ENCODE measurements at places on chromosomes 3 and 15.

- DNase-seq = no peak
These were observed 995.4 kb downstream of the TUSC7 start for GRCh38 chr3:117705011-117705410.

DNA sequence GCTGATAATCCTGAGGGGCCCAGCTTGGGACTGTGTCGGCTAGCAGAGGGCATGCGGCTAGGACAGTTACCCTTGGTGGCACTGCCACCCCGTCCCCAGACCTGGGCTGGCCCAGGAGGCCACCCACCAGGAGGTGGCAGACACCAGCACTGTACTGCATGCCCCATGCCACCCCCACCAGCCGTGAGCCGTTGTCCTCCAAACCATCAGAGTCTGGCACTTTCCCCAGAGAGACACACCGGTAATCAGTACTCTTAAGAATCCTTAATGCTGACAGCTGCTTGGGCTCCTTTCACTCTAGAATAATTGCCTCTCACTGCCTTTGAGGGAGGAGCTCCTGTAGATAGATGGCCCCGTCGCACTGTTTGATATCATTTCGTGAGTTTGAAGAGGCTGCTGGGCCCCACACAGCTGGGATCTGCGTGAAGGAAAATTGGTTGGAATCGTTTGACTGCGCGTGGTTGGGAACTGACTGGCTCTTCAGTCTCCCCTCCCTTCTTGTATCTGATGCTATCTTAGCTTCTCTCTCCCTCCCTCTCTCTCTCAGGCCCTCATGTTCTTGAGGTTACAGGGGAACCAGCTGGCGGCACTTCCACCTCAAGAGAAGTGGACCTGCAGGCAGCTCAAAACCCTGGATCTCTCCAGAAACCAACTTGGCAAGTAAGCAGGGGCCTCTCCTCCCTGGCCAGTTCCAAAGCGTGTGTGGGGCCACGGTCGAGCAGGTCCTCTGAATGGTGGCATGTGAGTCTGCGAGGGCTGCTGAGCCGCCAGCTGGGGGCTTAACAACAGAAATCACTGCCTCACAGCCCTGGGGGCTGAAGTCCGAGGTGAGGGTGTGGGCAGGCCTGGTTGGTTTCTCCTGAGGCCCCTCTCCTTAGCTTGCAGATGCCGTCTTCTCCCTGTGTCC, 94.9 kb downstream of the LRRK1 start:
- DNase-seq = no peak

DNA sequence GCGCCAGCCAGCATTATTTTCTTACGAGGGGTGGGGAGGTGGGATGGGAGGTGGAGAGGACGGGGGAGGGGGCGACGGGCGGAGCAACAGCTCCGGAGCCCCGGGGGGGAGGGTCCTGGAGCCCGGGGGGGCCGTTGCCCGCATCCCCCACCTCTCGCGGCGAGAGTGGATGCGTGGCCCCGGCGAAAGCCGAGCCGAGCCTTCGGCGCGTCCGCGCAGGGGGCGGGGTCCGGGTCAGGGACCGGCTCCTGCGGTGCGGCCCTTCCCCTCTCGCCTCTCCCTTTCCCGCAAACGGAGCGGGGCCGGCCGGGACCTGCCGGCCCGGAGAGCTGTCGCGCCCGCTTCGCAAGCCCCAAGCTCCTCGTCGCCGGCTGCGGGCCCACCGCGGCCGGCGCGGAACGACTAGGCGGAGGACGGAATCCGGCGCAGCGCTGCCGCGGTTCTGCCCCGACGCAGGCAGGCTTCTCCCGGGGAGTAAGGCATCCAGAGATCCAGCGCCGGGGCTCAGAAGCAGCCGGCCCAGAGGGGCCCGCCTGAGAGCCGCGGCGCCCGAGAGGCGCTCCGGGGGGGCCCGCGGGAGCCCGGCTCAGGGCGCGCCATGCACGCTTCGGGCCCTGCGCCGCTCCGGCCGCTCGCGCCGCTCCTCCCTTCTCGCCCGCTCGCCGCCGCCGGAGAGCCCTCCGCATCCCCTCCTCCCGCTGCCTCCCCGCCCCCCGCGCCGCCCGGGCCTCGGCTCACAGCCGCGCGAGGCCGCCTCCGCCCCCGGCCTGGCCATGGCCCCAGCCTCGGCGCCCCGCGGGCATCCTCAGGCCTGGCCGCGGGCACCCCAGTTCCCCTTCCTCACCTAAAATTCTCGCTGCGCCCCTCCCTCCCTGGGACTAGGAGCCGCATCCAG, 459 bp upstream of the ADCY5 start:
- no peak for DNase-seq

- no peak for DNase-seq
These were observed 16.8 kb upstream of the CHD2 start for GRCh38 chr15:92883163-92883875.

DNA sequence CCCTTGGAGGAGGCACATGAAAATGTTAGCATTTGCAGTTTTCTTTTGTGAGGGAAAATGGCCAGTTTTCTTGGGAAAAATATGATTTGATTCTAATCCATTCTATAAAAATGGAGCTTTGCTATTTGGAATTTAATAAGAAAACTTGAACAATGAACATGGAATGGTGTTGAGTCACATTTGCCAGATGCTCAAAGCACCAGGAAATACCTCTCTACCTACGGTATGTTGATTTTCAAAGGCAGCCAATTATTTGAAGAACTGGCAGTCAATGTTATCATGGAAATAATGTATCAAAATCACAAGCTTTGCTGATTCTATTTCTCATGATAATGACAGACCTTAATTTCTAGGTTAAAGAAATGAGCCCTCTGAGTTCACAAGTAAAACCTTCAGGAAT, 14.9 kb downstream of the NME9 start:
- DNase-seq = no peak

DNA sequence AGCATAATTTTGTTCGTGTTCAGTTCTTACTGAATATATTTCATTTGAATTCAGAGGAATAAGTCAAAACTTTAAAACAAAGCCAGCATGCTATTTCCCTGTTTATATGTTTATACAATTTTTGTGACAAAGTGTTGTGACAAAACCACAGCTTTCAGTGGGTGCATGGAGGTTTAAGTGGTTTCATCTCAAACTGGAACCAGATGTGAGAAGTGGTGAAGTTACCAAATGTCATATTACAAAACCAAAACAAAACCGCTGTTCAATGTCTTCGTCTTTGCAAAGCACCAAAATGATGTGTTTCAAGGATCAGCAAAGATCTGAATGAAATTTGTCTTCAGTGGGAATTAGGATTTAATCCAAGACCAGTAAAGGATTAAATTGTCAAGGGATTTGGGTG, 59.3 kb upstream of the OSTN start:
- no peak for DNase-seq

DNA sequence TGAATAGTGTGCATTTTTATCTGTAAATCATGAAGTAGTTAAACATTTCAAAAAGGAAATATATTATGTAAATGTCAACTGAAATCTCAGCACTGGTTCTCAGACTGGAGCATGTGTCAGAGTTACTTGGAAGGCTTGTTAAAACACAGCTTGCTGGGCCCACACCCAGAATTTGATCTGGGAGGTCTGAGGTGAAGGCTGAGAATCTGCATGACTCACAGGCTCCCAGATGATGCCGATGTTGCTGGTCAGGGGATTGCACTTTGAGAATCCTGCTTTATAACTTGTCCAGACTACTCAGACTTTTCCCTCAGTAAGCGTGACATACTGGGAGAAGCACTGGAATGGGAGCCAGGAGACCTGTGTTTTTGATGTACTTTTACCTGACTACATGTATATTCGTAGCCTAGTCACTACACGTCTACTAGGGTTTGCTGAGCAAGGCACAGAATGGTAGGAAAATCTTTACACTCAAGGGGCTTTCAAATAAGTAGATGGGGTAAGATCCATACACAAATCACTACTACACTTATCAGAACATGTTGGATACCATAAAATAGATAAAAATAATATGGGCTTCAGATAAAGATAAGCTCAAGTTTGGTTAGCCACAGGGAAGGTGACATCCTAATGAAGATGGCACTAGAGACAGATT, 77.1 kb upstream of the MEX3B start:
- DNase-seq = no peak

DNA sequence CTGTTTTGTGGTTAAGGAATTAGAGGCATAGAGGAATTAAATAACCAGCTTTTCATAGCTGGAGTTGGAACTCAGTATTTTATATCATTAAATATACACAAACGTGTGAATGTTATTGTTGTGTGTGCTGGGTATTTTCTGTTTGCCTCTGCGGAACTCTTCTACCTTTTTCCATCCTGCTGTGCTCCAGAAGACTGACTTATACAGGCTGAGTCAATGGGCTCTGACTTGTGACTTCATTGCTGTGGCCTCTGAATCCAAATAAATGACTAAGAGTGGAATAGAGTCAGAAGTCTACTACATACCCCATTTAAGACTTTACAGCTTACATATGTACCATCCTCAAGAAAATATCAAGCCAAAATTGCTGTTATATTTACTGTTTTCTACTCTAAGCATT, 17.6 kb downstream of the ARIH1 start:
- no peak for DNase-seq

GRCh38 chr3:171542976-171543375, 82.8 kb upstream of the TNIK start:
- peak; percentile 18 for DNase-seq

- no peak for DNase-seq
These were observed 141.4 kb downstream of the AGBL1 start for GRCh38 chr15:86221119-86221518.

GRCh38 chr3:194690501-194691372, 5.1 kb downstream of the FAM43A start:
- peak; percentile 21 for DNase-seq

DNA sequence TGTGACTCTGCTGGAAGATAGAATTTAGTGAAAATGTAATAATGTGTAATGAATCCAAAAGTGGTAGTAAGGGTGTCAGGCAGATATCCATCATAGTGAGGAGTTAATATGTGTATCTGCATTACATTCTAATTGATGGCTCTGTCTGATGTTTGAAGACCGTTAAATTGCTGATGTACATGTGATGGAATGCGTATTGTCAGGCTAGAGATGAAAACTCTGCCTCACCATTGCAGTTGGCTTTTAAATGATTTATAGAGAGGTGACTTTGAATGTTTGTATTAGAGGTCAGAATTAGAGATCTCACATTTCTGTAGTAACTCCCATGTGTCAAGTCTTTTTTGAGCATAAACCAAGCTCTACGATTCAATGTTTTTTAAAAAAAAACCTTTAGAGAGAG, 234.6 kb downstream of the NAALADL2 start:
- no peak for DNase-seq

DNA sequence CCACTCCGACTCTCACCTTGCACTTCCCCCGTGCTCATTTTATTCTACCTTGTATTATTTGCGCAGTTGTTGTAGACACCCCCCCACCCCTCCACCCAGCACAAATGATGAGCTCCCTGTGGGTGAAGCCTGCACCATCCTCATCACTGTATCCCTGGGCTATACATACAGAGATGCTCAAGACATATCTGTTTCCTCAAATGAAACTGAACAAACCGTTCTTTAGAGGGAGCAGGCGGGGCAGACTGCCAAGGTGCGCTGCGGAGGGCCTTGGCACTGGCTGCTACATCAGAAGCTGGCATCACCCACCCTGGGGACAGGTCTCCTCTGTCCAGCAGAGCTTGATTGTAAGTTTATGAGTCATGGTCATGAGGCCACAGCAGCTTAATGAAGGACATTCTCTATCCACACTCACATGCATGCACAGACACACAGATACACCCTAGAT, 29.0 kb downstream of the ADCY5 start:
- DNase-seq = no peak

All from DMS153 (cell line).